ENCODE measurements at places on chromosomes 2 and 18.

GRCh38 chr18:34583895-34584294 is 126.2 kb upstream of the DTNA start:
- DNase-seq, result no peak

DNA sequence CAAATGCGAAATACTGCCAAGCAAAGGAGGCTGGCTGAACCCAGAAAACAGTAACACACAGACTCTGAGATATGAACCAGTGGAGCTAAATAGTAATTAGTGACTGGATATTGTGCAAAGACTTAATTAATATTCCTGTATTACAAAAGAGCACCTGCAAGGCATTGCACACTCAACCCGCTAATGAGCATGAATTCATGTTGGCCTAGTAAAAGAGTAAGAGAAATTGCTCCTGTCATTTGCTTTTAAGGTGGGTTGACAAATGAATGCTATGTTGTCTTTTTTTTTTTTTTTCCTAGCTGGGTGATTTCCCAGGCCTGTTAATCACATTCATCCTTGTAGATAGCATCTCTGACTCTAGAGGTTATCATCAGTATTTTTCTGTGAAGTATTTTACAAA is 87.0 kb upstream of the CERS6 start:
- no peak for DNase-seq

- DNase-seq, result no peak
Observed at GRCh38 chr18:3970929-3971328, 484.2 kb downstream of the DLGAP1 start.

DNA sequence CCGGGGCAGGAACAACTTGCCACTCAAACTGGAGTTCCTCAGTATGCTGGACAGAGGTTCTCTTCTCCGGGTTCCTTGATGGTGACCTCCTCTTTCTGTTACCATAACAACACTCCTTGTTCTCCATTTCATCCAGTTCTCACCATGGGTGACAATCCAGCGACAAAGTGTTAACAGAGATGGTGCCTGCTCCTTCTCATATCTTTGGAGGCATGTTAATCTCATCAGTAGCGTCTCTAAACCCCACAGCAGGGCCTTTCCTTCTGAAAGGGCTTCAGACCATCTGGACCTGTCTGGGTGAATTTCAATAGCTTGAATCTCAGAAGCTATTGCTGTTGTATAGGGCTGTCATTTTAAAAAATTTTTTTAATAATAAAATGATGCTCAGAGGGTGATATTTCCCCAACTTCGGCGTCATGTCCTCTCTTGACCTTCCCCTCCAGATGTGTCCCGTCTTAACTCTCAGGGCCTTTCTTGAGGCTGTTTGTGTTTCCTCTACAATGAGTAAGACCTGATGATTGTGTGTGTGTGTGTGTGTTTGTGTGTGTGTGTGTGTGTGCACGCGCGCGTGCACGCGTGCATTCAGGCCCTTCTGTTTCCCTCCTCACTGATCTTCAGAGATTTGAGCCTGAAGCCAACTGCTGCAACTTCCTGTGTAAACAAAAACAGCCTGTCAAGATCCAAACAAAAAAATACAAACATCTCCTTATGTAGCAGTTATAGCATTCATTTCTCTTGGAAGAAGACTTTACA is 24.3 kb upstream of the CETN1 start:
- no peak for DNase-seq

DNA sequence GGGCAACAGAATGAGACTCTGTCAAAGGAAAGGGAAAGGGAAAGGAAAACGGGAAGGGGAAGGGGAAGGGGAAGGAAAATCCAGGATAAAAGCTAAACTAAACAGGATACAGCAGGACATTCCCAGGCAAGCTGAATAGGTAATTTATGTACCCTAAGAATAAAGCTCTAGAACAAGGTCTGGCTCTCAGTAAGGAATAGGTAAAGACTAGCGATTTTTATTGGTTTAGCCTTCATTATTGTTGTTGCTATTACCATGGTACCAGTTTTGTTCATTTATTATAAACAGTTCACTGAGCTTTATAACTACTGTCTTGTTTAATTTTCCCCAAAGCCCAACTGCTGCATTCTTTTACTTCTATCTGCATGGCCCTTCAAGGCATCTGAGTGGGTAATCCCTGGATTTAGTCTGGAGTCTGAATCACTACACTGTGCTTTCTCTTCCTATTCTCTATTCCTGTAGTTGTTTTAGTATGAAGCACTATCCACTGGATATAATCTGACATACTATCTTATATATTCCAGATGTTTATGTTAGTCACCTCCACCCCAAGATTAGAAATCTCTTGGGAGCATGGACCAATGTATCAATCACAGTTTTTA is 127.1 kb upstream of the TANK start:
- no peak for DNase-seq

- no peak for DNase-seq
Observed at GRCh38 chr2:154158101-154158500, 286.4 kb downstream of the GALNT13 start.

GRCh38 chr18:37665346-37665745 is 99.7 kb upstream of the CELF4 start:
- DNase-seq, result no peak

DNA sequence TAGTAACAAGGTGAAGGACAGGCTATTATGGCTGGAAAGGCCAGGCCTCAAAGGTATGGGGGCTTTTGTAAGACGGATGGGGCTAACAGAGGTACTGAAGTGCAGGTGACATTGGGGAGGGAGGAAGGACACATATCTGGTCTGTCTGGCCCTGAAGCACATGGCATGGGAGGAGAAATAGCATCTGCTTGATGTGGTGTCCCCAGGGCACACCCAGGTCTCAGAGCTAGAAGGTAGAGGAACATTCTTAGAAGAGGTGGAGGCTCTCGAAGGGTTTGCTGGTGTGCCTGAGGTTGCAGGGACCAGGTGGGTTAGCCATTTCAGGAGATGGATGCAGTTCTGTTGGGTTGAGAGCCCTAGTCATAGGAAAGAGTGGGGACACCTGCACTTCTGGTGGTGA is 9.5 kb downstream of the RALB start:
- DNase-seq, result no peak

DNA sequence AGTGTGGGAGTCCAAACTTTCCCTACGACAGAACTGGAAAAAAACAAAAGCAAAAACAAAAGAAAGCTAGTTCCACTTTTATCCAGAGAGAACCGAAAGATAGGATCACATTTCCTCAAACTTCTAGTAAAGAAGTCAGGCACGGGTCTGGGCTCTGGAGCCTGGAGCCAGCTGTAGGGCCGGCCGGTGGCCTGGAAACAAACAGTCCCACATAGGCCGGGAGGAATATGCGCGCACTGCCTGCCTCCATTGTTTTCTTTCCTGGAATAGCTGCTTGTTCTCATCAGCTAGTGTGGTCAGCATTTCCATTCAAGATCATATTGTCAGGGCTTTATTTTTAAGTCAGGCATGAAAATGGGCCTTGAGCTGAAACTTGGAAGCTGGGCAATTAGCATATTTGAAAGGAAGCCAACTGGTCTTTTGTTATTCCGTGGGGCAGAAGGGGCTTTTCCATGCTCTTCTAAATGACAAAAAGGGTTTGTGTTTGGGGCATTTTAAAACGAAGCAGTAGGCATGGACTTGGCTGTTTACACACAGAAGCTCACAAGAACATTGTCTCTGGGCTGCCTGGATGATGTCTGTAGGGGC is 58.7 kb upstream of the RFX8 start:
- no peak for DNase-seq

GRCh38 chr2:172342078-172342477 is 85.3 kb upstream of the ITGA6 start:
- DNase-seq, result no peak

DNA sequence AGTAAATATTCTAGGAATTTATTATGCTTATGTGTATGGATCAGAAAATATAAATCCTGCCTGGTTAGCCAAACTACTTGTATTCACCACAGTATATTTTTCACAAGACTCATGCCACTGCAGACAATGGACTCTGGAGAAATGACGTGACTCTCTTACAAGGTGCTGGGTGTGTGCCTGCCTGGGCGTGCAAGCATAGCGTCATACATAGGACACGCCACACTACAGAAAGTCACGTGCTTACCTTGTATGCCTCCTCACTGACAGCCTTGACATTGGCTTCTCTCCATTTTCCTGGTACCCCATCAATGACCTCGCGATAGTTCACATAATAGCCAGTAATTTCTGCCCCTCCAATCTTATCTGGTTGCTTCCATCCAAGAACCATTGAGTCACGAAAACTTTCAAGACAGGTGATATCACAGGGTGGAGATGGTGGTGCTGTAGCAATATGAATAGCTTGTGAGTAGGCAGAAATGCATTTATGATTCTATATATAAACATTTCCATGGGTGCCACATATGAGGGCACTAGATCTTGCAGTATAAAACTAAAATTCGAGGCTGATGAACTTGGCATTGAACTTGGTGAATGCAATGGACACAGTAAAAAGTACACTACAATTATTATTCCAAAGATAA is 93.2 kb downstream of the MYOM1 start:
- DNase-seq, result no peak

DNA sequence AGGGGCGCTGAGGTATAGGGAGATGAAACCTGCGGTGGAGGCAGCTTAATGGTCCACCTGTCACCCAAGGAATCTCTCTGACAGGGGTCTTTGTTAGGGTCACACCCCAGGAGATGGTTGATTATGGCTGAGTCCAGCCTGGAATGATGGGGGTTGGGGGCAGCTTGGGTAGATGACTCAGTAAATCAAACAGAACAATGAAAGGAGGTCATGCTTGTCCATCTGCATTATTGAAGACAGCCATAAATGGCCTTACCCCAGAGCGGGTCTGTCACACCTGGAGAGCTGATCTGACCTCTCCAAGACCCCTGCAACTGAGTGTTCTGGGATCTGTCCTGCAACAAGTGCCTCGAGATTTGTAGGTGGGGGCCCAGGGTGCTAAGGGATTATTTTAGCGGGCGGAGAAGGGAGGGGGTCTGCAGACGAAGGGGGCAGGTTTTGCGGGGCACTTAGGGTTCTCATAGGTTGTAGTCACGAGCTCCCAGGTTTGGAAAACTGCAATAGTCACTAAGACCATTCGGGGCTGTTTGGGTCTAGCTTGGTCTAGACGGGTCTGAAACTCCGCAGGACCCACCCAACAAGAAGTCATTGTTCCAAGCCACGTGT is 771 bp upstream of the IGFBP2 start:
- no peak for DNase-seq

- DNase-seq, result no peak
Observed at GRCh38 chr2:3354986-3355385, 22.6 kb downstream of the EIPR1 start.

- DNase-seq, result no peak
Observed at GRCh38 chr18:48629730-48630324, 91.0 kb downstream of the CTIF start.

- DNase-seq, result no peak
Observed at GRCh38 chr2:225122583-225123486, 80.6 kb upstream of the DOCK10 start.

DNA sequence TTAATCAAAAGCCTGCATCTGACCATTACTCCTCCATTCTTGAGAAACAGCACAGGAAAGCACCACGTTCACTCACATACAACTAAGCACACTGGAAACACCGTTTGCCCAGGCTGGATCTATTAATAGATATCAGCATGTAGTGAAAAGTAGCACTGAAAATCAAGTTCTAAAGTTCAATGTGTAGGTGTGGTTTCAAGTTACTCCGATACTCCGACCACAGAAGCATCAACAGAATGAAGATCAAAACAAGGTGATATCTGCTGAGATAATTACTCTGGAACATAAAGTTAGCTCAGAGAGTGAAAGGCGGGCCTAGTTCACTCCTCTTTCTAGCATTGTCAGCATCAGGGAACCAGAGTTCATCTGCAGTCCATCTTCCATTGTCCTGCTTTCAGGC is 1367.4 kb upstream of the ACVR2A start:
- no peak for DNase-seq

DNA sequence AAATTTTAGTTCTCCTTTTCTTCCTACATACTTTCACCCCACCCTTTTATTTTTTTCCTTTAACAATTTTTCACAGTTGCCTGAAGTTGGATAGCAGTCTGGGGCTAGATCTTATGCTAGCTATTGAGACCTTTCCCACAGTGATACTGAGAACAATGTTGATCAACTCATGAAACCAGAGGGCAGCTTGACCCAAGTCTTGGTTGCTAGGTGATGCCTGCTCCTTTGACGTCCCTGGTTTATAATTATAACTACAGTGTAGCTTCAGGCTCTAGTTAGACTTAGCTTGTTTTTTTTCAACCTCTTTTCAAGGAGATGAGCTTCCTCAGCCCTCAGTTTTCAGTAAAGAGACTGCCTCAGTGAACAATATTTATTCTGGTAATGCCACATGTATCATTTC is 648.5 kb downstream of the IRS1 start:
- DNase-seq, result no peak

DNA sequence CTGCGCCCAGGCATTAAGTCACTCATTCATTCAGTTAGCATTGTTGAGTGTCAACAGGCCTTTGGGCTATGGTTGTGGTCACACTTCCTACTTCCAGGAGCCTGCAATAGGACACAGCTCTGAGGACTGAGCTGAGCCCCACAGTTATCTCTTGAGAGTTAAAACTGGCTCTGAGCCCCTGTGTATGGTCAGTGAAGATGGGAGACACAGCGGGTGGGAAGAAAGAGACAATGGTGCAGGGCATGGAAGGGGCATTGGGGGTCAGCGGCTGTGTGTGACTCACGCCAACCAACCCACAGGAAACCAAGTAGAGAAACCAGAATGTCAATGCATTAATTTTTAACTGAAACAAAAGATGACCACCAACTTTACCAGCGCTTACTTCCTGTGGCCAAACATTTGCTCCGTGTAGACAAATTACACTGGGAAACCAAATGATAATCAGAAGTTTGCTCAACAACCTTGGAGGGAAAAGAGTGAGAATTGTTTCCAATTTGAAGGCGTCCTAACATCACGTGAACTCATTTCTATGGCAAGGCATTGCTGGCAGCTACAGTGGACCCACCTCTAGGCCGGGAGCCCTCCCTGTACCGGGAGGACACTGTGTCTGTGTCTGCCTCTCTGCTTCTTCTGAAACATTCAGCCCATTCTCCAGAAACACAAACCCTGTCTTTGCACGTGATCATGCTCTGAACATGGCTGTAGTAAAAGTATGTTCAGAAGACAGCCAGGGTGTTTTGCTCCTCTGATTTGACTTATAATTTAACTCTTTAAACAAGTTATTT is 212.0 kb upstream of the ID2 start:
- DNase-seq, result no peak

DNA sequence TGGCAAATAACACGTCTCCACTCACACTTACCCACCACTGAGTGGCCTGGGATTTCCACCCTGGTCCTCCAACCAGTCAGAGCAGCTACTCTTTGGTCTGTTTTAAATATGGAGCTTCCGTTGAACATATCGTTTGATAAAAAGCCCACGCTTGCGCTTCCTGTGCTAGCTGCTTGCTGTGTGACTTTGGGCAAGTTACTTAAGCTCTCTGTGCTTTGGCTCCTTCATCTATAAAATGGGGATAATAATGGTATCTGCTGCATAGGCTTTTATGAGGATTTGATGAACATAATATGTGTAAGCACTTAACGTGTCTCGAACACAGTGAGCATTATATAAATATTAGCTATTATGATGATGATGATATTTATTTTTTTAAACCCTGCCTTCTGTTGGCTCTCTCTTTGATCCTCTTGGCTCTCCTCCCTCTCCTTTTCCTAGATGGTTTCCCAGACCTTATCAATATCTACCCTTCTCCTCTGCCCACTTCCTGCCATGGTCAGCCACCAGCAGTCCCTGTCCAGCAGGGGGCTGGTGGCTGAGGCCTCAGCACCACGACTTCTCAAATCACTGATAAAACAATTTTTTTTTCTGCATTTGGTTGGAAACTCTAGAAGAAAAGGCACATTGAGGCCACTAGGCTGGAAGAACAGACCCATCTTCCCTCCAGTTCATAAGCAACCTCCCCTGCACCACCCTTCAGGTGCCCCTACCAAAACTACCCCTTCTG is 191.9 kb downstream of the LOXHD1 start:
- DNase-seq, result no peak

GRCh38 chr2:41737888-41738287 is 309.9 kb upstream of the PKDCC start:
- no peak for DNase-seq
